ENCODE measurements at places on chromosomes 6 and 20. TPM values are rescaled to one million over a fixed set of nuclear protein-coding genes. Genes with fewer than 3 reads are reported as not detected.

The SLC26A8 gene
- not detected for total RNA-seq

The EFCAB8 gene
- not detected for total RNA-seq

The RHAG gene
- total RNA-seq = not detected

The PPP1R16B gene
- total RNA-seq = 0.44 TPM

The PSMB9 gene
- 27.2 TPM for total RNA-seq

The DACT2 gene
- total RNA-seq = 5.3 TPM

The JPH2 gene
- total RNA-seq = 0.25 TPM
